Glutamatergic neuron (in vitro differentiated cells): ENCODE measurements at places on chromosomes 2 and 18. TPM values are rescaled to one million over a fixed set of nuclear protein-coding genes. Genes with fewer than 3 reads are reported as not detected.

The ATP8B1 gene
- total RNA-seq = 0.07 TPM

DNA sequence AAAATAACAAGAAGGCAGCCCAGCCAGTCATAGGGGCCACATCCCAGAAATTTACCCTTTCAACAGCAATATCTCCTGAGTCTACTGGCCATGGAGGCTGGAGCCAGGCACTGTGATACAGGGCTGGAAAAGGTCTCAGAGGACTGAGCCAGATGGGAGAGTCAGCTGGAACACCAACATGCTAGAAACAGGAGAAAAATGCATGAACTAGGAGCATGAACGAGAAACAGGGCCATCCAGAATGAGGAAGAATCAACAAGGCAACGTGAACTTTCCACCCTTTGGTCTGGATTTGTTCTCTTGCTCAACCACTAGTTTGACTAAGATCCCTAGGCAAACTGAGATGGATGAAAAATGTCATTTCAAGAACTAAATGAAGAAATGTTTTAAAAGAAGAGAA, 13.1 kb downstream of the PID1 start:
- no peak overlapping the region for H3K4me3 ChIP-seq
- DNase-seq = no peak
- H3K27me3 ChIP-seq = no peaks in the 10 kb centered on the region
- peaks cover 13% of the 10 kb centered on the region for H3K36me3 ChIP-seq
- H3K27ac ChIP-seq = peak overlapping the region; percentile 63

DNA sequence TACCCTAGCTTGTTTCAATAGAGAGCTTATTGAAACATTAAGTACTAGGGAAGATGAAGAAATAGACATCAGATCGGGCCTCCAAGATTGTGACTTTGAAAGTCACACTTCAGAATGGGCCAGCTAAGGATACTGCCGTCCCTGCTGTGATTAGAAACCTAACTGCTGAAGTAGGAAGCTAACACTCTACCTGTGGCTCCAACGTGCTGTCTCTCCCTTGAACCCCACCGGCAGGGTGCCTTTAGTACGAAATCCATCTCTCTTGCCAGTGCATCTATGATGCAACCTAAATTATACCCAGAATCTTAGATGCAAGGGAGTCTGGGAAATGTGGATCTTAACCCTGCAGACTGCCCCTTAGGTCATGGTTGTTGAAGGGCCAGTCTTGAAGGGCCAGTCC, 78.6 kb downstream of the OXER1 start:
- H3K27me3 ChIP-seq = peaks cover 2% of the 10 kb centered on the region
- no peak overlapping the region for H3K4me3 ChIP-seq
- H3K36me3 ChIP-seq = no peaks in the 10 kb centered on the region
- H3K27ac ChIP-seq = no peak overlapping the region
- no peak for DNase-seq

The ZNF385B gene
- total RNA-seq = not detected

- H3K27ac ChIP-seq = no peak overlapping the region
- no peak for DNase-seq
- H3K27me3 ChIP-seq = no peaks in the 10 kb centered on the region
- H3K4me1 ChIP-seq = no peaks in the 10 kb centered on the region
- peak overlapping the region; percentile 46 for H3K4me3 ChIP-seq
Observed at GRCh38 chr2:189763908-189764661, 1.5 kb upstream of the OSGEPL1 start.

The AQP4 gene
- total RNA-seq = not detected

DNA sequence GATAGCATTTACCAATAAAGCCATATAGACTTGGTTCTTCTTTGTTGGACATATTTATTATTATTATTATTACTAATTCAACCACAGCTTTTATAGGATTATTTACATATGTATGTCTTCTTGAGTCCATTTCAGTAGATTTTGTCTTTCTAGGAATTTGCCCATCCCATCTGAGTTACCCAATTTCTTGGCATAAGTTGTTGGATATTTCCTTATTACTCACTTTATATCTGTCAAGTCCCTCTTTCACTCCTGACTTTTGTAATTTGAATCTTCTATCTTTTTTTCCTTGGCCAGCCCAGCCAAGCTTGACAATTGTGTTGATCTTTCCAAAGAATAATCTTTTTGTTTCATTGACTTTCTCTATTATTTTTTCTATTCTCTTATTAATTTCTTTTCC, 543.7 kb downstream of the SUCLG1 start:
- no peaks in the 10 kb centered on the region for H3K36me3 ChIP-seq
- no peaks in the 10 kb centered on the region for H3K4me1 ChIP-seq
- H3K27ac ChIP-seq = no peak overlapping the region
- H3K27me3 ChIP-seq = no peaks in the 10 kb centered on the region
- H3K4me3 ChIP-seq = no peak overlapping the region
- no peak for DNase-seq

DNA sequence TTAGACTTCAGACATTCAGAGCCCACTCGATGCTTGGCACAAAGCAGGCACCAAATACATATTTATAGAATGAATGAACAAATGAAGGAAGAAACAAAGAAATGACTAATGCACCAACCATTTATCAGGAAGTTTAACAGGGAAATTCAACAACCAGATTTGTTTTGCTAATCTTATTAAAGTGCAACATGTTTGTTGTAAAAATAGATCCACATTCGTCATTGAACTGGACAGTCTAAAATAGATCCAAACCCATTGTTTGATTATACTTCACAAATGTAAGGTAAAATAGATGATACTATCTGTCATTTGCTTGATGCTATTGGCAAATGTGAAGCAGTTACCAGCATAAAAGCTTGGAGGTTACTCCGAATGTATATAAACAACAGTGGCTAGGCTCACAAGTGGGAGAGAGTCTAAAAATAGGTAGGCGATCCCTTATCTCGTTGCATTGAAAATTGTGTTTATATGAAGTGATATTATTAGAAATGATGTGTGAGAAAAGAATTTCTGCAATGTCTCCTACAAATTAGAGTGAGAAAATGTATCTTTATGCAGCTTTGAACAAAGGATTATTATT, 246.2 kb downstream of the NEDD4L start:
- no peak overlapping the region for H3K4me3 ChIP-seq
- DNase-seq = no peak
- H3K27ac ChIP-seq = no peak overlapping the region
- H3K4me1 ChIP-seq = peaks cover 18% of the 10 kb centered on the region
- no peaks in the 10 kb centered on the region for H3K36me3 ChIP-seq

DNA sequence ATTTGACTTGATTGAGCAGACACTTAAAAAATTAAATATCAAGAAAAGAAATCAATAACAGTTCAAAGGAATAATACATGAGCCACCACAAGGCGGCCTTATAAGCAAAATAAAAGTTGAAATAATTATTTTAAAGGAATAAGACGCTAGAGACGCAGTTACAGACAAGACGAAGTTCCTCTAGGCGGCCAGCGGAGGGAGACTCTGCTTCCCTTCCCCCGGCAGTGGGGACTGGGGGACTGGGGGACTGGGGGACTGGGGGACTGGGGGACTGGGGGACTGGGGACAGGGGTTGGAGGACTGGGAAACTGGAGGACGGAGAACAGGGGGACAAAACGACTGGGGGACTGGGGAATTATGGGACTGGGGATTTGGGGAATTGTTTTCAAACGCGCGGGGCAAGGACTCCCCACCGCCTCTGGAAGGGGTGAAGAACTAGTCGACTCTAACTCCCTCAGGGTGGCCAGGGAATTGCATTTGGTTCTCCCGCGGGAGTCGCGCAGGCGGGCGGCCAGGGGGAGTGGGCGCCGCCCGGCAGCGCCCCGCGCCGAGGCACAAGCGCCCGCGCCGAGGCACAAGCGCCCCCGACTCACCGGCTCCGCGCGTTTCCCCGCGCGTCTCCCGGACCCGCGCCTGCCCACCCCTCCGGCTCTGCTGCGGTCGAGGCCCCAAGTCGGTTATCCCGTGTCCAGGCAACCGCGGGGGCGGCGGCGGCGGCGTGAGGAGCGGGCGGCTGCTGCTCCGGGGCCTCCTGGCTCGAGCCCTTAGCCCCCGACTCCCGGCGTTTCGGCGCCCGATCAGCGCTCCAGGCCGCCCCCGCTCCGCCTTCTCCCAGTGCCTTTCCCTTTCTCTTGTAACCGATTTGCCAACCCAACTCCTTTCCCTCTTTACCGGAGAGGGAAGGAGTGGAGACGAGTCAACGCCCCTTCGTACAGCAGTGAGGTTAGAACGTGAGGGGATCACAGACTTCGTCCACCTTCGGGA, at the start of gene CCDC178:
CCDC178 (minus strand) TSS at position 662 of the 984 bp plus-strand sequence. CDS start 28,633 bp downstream, outside the sequence.
- peak within 1 kb of the TSS; percentile 92 for H3K4me3 ChIP-seq
- H3K27ac ChIP-seq = no peak within 1 kb of the TSS
- H3K36me3 ChIP-seq = no peaks in the 10 kb centered on the region

DNA sequence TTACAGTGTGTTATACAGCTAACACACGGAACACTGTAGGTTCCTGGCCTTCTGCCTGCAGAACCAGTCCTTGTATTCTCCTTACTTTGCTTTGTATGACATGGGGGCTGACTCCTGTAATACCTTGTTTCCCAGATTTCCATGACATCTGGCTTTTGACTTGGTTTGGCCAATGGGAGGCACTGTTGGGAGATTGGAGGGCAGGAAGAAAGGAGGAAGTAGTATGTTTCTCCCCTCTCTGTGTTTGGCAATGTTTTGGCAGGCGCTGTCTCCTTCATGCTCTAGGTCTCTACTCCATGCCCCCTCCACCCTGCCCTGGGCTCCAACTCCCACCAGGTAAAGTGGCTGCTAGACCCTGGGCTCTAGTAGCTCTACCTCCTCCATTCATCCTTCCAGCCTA, 331.1 kb upstream of the SLC14A2 start:
- no peak overlapping the region for H3K27ac ChIP-seq
- no peaks in the 10 kb centered on the region for H3K36me3 ChIP-seq
- no peak overlapping the region for H3K4me3 ChIP-seq
- no peak for DNase-seq
- H3K4me1 ChIP-seq = no peaks in the 10 kb centered on the region
- H3K27me3 ChIP-seq = peaks cover 9% of the 10 kb centered on the region

GRCh38 chr2:38634684-38635083, 31.2 kb upstream of the GALM start:
- no peaks in the 10 kb centered on the region for H3K27me3 ChIP-seq
- no peak overlapping the region for H3K4me3 ChIP-seq
- no peaks in the 10 kb centered on the region for H3K4me1 ChIP-seq
- no peak overlapping the region for H3K27ac ChIP-seq
- no peak for DNase-seq
- H3K36me3 ChIP-seq = no peaks in the 10 kb centered on the region

The PLB1 gene
- total RNA-seq = not detected

GRCh38 chr2:166895243-166895642, 7.0 kb downstream of the XIRP2 start:
- H3K27me3 ChIP-seq = peaks cover 2% of the 10 kb centered on the region
- H3K27ac ChIP-seq = no peak overlapping the region
- no peak overlapping the region for H3K4me3 ChIP-seq
- no peaks in the 10 kb centered on the region for H3K36me3 ChIP-seq
- H3K4me1 ChIP-seq = no peaks in the 10 kb centered on the region

- H3K36me3 ChIP-seq = no peaks in the 10 kb centered on the region
- no peaks in the 10 kb centered on the region for H3K4me1 ChIP-seq
- H3K27me3 ChIP-seq = no peaks in the 10 kb centered on the region
- H3K27ac ChIP-seq = no peak overlapping the region
- H3K4me3 ChIP-seq = no peak overlapping the region
Observed at GRCh38 chr2:210586381-210586780, 30.0 kb downstream of the CPS1 start.

- no peak overlapping the region for H3K27ac ChIP-seq
- H3K4me3 ChIP-seq = no peak overlapping the region
- H3K36me3 ChIP-seq = peaks cover 4% of the 10 kb centered on the region
- H3K27me3 ChIP-seq = peaks cover 9% of the 10 kb centered on the region
- no peak for DNase-seq
Observed at GRCh38 chr2:217667512-217667911, 335.3 kb downstream of the TNS1 start.

DNA sequence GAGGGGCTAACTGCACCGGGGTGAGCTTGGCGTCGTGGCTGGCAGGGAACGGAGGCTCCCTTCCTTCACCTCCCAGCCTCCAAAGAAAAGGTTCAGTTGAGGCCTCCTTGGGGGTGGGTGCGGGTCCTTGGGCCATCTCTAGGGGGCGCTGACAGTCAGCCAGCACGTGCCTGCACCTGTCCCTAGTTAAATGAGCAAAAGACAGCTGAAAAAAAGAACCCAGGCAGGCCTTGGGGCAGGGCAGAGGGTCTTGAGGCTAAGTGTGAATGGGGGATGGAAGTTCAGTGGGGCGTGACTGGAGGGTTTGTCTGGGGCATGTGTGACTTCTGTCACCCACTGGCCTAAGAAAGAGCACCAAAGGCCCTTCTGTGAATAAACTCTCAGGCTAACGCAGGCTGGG, 56.4 kb downstream of the ZFP36L2 start:
- no peaks in the 10 kb centered on the region for H3K4me1 ChIP-seq
- no peak for DNase-seq
- H3K36me3 ChIP-seq = peaks cover 8% of the 10 kb centered on the region

DNA sequence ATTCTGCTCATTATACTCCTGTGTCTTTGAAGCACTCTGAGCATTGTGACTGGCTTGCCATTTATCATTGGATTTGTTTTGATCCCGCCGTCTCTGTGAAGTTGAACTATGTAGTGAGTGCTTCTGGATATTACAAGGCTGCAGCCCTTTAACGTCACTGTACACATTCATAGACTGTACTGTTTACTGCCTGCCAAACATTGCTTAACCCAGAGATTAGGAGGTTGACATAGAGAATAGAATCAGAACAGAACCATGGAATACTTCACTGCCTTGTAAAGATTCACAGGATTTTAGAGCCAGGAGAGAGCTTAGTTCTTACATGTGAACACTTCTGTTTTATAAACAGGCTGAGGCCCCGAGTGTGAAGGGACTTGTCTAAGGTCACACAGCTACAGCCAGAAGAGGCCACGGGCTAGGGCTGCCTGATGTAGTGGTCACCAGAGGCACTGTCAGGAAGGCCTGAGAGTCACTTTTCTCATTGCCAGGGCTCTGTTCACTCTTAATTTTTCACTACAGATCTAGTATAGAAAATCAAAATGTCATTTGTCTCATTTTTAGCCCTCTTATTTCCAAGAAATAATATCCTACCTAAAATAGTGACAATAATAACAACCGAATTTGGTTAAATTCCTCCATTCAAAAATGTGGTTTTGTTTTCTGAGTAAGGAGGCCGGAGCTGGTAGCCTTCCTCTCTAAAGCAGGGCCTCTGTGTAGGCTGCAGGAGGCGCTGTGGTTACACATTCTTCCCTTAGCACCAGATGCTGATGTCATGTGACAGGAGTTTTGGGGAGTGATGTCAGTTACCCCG, 87.9 kb downstream of the UGGT1 start:
- H3K27me3 ChIP-seq = no peaks in the 10 kb centered on the region
- peak; percentile 68 for DNase-seq
- H3K27ac ChIP-seq = peak overlapping the region; percentile 8
- peaks cover 4% of the 10 kb centered on the region for H3K36me3 ChIP-seq
- no peak overlapping the region for H3K4me3 ChIP-seq

The SH3RF3 gene
- total RNA-seq = 1.7 TPM

GRCh38 chr18:48084858-48085257, 154.4 kb upstream of the SMAD2 start:
- no peak overlapping the region for H3K27ac ChIP-seq
- no peaks in the 10 kb centered on the region for H3K36me3 ChIP-seq
- H3K27me3 ChIP-seq = peaks cover 6% of the 10 kb centered on the region
- H3K4me1 ChIP-seq = peaks cover 15% of the 10 kb centered on the region
- DNase-seq = no peak

- DNase-seq = no peak
- peak overlapping the region; percentile 67 for H3K27ac ChIP-seq
- H3K36me3 ChIP-seq = no peaks in the 10 kb centered on the region
- peaks cover 10% of the 10 kb centered on the region for H3K27me3 ChIP-seq
Observed at GRCh38 chr2:74031221-74031620, 46.5 kb downstream of the TET3 start.
